ENCODE measurements at places on chromosomes 1 and 21.

DNA sequence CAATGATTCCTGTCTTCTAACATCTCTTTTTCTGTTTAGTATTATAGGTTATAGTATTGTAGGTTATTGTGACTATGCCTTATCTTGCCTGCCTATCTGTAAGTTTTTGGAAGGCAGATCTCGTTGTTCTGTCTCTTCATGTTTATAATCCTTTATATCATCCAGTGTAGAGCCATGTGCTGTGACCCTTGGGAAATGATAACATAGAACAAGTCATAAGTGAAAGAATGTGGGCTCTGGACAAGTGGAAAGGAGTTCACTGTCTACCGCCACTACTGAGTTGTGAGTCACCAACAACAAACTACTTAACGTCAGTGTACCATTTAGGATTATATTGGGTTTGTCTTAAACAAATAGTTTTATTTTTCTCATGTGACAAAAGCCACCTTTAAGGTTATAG, 139.3 kb downstream of the LYPLAL1 start:
- no peak for DNase-seq

DNA sequence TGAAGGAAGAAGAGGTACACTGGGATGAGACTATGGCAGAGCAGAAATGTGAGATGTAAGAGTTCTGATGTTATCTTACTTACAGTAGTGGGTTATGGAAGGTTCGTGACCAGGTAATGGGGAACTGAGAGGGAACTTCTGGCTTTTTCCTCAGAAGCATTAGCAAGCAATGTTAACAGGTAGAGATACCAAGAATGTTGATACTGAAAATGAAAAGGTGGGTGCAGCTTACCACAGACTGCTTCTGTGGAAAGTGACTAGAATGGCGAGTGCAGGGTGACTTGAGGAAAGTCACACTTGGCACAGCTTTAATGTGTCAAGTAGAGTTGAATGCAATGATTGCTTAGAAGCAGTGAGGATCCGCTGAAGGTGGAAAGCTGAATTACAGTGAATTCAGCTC, 70.8 kb downstream of the PLA2G4A start:
- no peak for DNase-seq

GRCh38 chr1:156502894-156503697, 2.5 kb upstream of the MEF2D start:
- DNase-seq = no peak

GRCh38 chr1:198153804-198154203, 3.0 kb upstream of the NEK7 start:
- peak; percentile 14 for DNase-seq

DNA sequence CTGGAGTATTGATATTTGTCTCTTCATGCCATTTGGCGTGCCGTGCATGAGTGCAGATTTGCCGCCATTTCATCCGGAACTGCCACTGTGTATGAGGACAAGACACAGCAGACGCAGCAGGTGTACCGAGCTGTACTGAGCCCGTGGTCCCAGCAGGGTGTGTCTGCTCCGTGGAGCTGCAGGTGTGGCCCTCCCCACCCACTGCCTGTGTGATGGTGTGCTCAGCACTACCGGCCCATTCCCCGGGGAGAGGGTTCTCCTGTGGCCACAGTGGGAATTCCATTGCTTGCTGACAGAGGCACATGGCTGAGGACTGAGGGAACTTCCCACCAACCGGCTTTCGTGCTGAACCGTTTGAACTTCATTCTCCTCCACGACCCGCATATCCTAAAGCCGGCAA, 34.3 kb upstream of the COL6A1 start:
- no peak for DNase-seq

GRCh38 chr1:36523850-36524249, 41.1 kb upstream of the CSF3R start:
- no peak for DNase-seq

- DNase-seq = no peak
Observed at GRCh38 chr1:25804244-25804963, 4.4 kb downstream of the SELENON start.

GRCh38 chr1:154996966-154997701, 3.7 kb downstream of the LENEP start:
- no peak for DNase-seq
